ENCODE measurements at places on chromosomes 4 and X. TPM values are rescaled to one million over a fixed set of nuclear protein-coding genes. Genes with fewer than 3 reads are reported as not detected.

DNA sequence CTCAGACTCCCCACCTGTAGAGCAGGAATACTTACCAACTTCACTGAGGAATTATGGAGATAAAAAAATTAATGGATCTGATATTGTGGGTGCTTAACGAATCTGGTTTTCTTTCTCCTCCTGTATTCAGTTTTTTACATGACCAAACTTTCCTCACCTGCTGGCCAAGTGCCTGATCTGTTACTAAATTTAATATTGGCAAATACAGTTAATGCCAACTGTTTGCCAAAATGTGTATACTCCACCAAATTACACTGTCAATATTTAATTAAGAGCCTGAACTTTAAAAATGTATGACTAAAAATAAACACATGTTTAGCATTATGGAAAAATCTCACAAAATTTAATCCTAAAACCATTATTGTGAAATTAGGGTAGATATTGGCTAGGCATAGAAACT lies 3.3 kb downstream of the PGRMC2 start:
- peaks cover 65% of the 10 kb centered on the region for H3K36me3 ChIP-seq
- H3K4me1 ChIP-seq = peaks cover 66% of the 10 kb centered on the region
- no peak for DNase-seq
- peak overlapping the region; percentile 95 for H3K4me3 ChIP-seq
- H3K27me3 ChIP-seq = no peaks in the 10 kb centered on the region

- no peaks in the 10 kb centered on the region for H3K36me3 ChIP-seq
- no peak overlapping the region for H3K27ac ChIP-seq
- DNase-seq = no peak
Observed at GRCh38 chr4:147284935-147285334, 196.0 kb upstream of the EDNRA start.

GRCh38 chrX:29487714-29488113 lies 727.6 kb upstream of the MAGEB2 start:
- H3K4me3 ChIP-seq = no peak overlapping the region
- H3K27me3 ChIP-seq = no peaks in the 10 kb centered on the region
- H3K36me3 ChIP-seq = no peaks in the 10 kb centered on the region
- H3K4me1 ChIP-seq = peaks cover 17% of the 10 kb centered on the region
- H3K27ac ChIP-seq = no peak overlapping the region

DNA sequence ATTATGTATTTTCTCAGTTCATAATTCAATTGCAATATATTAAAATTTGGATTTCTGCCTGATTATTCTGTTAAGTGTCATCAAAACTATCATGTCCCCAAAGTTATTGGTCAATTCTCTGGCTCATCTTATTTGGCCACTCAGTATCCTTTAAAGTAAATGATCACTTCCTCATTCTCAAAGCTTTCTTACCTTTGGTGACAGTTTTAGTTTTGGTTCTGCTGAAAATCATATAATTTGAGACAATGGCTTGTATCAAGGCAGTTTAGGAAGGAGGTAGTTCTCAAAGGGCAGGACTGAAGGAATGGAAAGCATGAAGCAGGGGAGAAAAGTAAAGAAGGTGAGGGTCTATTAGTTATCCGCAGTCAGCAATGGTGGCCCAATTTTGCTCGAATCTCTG lies 1832.1 kb downstream of the ARAP2 start:
- no peak for DNase-seq
- peak overlapping the region; percentile 36 for H3K27ac ChIP-seq
- H3K36me3 ChIP-seq = peaks cover 14% of the 10 kb centered on the region
- H3K4me1 ChIP-seq = peaks cover 22% of the 10 kb centered on the region

- H3K4me1 ChIP-seq = peaks cover 8% of the 10 kb centered on the region
- peaks cover 6% of the 10 kb centered on the region for H3K27me3 ChIP-seq
Observed at GRCh38 chr4:151865312-151865711, 104.5 kb upstream of the GATB start.

DNA sequence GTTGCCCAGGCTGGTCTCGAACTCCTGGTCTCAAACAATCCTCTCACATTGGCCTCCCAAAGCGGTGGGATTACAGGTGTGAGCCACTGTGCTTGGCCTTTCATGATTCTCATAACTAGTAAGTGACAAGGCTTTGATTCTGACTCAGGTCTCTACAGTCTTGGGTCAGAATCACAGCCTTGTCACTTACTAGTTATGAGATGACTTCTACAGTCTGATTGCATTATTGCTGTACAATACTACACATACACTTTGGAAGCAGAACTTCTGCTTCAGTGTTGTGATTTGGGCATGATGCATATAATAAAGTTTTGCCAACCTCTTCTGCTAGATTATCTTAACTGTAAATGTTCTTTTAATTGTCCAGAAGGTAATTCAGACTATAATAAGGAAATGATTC lies 123.3 kb downstream of the KDM6A start:
- no peak overlapping the region for H3K4me3 ChIP-seq
- no peak for DNase-seq
- peaks cover 11% of the 10 kb centered on the region for H3K36me3 ChIP-seq

- no peak overlapping the region for H3K27ac ChIP-seq
- no peaks in the 10 kb centered on the region for H3K4me1 ChIP-seq
- no peaks in the 10 kb centered on the region for H3K27me3 ChIP-seq
Observed at GRCh38 chrX:78011846-78012245, 42.4 kb upstream of the PGAM4 start.

DNA sequence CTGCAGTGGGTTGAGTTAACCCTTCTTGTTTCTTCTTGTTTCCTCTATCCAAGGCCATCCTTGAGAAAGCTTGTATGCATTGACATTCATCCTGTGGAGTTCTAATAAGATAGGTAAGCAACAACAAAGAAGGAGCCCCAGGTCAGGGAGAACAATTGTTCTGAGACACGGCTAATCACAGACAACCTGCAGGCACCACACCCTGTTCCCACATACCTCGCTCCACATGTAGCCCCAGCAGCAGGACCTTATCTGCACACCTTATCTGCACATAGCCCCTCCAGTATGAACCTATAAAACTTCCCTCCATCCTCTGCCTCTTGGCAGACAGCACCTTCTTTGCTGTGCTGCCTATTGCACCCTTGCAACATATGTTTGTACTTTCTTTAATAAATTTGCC lies 129.1 kb downstream of the MSL3 start:
- H3K4me1 ChIP-seq = peaks cover 10% of the 10 kb centered on the region
- H3K27me3 ChIP-seq = peaks cover 1% of the 10 kb centered on the region
- H3K36me3 ChIP-seq = no peaks in the 10 kb centered on the region
- no peak overlapping the region for H3K4me3 ChIP-seq

DNA sequence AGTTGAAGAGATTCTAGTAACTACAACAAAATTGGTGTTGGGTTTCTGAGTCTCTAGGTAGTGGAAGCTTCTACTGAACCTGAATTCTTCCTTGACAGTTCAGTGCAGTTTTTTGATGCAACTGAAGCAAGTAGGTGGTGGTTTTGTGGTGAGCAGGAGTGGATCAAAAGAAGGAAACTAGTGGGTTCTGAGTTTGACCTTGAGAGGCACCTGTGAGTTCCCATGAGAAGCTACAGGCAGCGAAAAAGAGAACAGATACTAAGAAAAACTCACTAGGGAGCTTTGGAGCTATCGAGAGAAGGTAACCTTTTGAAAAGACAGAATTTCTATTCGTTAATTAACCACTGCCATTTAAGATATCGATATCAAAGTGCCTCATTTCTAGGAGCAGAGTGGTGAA lies 145.2 kb downstream of the PDHA2 start:
- DNase-seq = no peak
- no peaks in the 10 kb centered on the region for H3K4me1 ChIP-seq
- 0 out of 2 replicates have a peak, but pooled peaks cover 5% of the 10 kb centered on the region for H3K36me3 ChIP-seq
- no peak overlapping the region for H3K4me3 ChIP-seq
- H3K27me3 ChIP-seq = no peaks in the 10 kb centered on the region

- peaks cover 3% of the 10 kb centered on the region for H3K4me1 ChIP-seq
- H3K27ac ChIP-seq = no peak overlapping the region
- H3K36me3 ChIP-seq = peaks cover 2% of the 10 kb centered on the region
Observed at GRCh38 chrX:40061871-40062524, 35.8 kb downstream of the BCOR start.

DNA sequence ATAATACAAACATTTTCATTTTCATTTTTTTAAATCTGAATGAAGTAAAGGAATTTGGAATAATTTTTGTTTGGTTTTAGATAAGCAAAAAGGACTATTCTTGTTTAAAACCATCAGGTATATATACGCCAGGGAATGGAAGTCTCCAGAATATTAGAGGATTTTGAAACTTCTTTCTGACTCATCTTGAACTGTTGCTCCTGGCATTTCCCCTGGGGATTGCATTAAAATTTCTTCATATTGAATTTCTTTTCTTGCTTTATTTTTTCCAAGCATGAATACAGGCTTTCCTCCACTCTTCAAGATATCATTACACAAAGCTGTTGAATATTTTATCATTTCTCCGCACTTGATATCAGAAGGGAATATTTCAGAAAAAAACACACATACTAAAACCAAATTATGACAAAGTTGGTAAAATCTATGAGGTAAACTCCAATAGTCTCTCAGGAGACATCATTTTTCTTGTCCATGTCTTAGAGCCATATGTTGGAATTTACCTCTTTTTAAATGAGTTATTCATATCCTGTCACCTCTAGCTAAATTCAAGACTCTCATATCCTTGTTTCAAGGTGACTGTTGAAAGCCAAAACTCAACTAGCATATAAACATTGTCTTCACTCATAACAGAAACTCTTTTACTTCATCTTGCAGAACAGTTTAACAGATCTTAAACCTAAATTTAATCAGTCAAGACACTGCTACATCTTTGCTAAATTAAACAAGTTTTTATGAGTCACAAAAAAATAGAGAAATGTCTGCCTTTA lies 20.7 kb upstream of the CSN1S1 start:
- H3K27ac ChIP-seq = no peak overlapping the region
- H3K27me3 ChIP-seq = no peaks in the 10 kb centered on the region
- no peaks in the 10 kb centered on the region for H3K36me3 ChIP-seq
- DNase-seq = no peak
- no peak overlapping the region for H3K4me3 ChIP-seq

ETDB gene
- total RNA-seq = not detected
